ENCODE measurements at places on chromosomes 4 and X.

- DNase-seq: no peak
Observed at GRCh38 chrX:70044541-70045245, 5.0 kb downstream of the AWAT2 start.

GRCh38 chrX:3167771-3168170 is 126.5 kb downstream of the ARSF start:
- no peak for DNase-seq

- no peak for DNase-seq
Observed at GRCh38 chr4:139451997-139452396, 1.9 kb upstream of the RAB33B start.

DNA sequence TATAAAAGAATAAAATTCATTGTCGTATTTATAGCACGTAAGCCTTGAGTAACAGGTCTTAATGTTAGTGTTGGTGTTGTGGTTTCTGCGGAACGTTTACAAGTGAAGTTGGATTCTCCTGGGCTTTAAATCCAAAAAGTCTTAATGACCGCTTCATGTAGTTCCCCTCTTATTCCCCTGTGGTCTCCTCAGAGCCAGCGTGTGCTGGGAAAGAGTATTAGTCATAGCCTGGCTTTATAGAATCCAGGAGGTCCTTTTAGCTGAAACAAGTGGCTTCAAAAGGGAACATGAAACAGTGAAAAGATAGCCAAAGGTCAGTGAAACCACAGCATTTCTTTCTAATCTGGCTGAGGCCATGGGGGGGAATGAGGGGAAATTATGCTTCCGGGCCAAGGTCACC is 79.1 kb downstream of the CLCN4 start:
- DNase-seq: no peak

DNA sequence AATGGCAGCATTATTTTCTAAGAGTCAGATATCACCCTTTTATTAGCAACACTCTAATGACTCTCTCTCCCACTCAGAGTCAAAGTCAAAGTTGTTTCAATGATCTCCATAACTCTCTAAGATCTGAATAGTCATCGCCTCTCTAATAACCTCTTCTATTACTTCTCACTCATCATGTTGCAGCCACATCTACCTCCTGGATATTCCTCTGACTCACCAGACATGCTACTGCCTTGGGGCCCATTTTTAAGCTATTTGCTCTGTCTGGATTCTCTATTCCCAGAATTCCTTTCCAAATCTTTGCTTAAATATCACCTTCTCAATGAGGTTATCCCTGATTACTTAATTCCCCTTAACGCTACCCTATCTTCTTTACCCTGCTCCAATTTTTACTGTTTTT is 391.8 kb upstream of the MAGEB16 start:
- no peak for DNase-seq

- DNase-seq: no peak
Observed at GRCh38 chr4:147799986-147800555, 68.2 kb downstream of the ARHGAP10 start.

GRCh38 chr4:814312-814850 is 11.5 kb downstream of the CPLX1 start:
- no peak for DNase-seq

DNA sequence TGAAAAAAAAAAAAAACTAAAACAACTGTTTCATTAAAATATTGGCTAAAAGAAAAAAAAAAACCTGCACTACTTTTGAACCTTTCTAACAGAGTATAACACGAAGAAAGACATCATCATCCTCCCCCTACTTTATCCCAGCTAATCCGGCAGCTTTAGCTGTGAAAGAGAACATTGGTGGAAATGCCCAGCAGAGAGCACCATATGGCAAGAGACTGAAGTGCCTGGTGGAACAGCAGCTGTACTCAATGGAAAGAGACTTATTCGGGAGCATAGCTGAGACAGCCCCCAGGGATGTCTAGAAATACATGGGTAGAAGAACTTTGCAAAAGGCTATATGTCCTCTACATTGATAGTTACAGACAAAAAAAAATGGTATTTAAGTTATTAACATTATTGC is 30.3 kb downstream of the STPG2 start:
- DNase-seq: no peak

DNA sequence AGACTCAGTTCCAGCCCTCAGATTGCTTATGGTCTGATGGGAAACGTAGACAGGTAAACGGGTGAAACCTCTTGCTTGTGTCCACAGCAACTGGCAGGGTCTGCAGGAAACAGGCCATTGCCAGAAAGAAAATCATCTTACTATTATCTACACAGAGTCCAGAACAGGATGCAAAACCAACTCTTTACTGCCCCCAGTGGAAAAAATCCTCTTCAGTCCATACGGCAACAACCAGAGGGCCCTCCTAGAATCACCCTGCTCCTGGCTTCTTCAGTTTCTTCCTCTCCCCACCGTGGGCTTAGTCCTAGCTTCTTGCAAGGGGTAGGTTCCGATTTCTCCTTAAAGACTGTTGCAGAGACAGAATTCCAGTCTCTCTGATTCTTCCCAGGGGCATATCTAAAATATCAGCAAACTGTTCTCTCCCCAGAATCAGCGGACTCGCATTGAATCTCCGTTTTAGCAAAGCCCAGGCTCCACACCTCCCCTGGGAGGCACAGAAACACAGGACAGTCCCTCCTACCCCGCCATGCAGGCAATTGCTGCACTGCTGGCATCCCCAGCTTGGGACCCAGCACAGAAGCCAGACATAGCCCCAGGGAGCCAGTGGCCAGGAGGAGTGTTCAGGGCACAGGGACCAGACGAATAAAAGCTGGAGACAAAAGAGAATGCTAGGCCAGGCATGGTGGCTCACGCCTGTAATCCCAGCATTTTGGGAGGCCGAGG is 41.0 kb upstream of the SH3RF1 start:
- DNase-seq: no peak

GRCh38 chr4:41148931-41149330 is 65.4 kb downstream of the APBB2 start:
- no peak for DNase-seq

DNA sequence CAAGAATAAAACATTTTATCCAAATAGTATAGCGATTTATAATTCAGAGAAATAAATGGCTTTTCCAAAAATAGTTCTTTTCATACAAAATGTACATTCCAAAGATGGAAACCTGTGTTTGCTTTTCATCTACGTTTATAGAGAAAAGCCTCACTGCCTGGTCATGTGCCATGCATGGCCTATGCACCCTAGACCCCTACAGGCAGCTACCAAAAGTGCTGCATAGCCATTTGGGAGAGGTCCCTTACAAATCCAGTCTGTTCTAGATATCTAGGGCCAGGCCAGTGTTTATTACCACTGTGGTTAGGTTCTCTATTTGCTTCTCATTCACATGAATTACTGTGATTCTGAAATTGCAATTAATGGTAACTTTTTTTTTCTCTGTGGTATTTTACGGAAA is 17.2 kb downstream of the HMGB2 start:
- no peak for DNase-seq

GRCh38 chr4:15444879-15445547 is 17.2 kb downstream of the C1QTNF7 start:
- no peak for DNase-seq

- no peak for DNase-seq
Observed at GRCh38 chrX:149851864-149852263, 29.1 kb upstream of the MAGEA8 start.

DNA sequence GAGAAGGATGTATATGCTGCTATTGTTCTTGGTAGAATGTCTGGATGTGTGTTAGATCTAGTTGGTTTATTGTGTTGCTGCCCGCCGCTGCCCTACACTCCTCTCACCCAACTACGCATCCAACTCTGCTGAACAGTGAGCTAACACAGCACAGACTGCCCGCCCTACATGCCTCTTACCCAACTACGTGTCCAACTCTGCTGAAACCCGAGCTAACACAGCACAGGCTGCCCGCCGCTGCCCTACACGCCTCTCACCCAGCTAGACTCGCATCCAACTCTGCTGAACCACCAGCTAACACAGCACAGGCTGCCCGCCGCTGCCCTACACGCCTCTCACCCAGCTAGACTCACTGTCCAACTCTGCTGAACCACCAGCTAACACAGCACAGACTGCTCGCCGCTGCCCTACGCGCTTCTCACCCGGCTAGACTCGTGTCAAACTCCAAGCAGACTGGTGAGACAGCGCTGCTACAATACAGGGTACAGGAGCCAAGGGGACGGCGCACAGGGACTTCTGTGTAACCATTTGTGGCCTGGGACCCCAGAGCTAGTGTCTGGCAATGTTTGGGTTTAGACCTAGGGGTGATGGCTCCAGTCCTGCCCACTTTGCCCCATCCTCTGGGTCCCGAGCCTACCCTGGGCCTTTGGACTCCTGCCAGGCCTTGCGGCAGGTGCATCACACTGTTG is 11.6 kb upstream of the CTBP1 start:
- no peak for DNase-seq

GRCh38 chr4:141133999-141134995 is 1.0 kb upstream of the RNF150 start:
- DNase-seq: no peak

DNA sequence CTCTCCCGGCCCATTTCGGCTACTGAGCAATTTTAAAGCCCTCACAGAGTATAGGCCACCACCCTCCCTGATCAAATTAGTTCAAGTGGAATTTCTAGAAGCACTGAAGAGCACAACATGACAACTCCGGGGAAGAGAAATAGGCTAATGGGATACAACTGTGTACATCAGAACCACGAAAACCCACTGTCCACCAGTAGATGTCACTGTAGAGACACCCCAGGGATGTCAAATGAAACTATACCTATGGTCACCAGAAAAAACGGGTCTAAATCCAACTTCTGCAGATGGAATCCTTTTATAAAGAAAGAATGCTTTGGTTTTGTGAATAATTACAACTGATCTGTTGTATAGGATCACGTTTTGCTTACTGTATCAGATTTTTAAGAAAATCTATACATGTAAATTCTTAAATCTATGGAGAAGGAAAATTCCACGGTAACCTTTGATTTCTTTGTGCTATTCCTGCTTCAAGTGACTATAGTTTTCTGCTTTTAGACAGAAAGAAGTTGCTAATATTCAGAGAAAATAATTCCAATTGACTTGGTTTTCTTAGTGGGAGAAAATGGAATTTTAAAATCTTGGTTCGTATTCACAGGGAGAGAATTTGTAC is 29.5 kb upstream of the MAP3K15 start:
- DNase-seq: peak; percentile 36

DNA sequence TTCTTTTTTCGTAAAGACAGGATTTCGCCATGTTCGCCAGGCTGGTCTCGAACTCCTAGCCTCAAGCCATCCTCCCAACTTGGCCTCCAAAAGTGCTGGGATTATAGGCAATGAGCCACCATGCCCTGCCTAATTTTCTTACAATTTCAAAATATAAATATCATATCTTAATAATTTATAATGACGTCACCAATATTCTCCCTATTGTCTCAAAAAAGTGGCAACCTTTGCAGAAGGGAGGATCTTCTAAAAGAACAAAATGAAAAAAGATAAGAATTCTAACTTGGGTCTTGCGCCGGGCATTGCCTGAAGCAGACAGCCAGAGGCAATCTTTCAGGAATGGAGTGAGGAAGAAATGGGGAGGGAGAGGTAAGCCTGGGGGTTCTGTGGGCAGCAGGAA is 37.9 kb upstream of the WAS start:
- no peak for DNase-seq

GRCh38 chrX:41116948-41117347 is 31.7 kb downstream of the USP9X start:
- DNase-seq: no peak

GRCh38 chr4:87423317-87424098 is 1.1 kb downstream of the NUDT9 start:
- peak; percentile 8 for DNase-seq

- DNase-seq: no peak
Observed at GRCh38 chrX:24741330-24741729, 47.6 kb downstream of the POLA1 start.

DNA sequence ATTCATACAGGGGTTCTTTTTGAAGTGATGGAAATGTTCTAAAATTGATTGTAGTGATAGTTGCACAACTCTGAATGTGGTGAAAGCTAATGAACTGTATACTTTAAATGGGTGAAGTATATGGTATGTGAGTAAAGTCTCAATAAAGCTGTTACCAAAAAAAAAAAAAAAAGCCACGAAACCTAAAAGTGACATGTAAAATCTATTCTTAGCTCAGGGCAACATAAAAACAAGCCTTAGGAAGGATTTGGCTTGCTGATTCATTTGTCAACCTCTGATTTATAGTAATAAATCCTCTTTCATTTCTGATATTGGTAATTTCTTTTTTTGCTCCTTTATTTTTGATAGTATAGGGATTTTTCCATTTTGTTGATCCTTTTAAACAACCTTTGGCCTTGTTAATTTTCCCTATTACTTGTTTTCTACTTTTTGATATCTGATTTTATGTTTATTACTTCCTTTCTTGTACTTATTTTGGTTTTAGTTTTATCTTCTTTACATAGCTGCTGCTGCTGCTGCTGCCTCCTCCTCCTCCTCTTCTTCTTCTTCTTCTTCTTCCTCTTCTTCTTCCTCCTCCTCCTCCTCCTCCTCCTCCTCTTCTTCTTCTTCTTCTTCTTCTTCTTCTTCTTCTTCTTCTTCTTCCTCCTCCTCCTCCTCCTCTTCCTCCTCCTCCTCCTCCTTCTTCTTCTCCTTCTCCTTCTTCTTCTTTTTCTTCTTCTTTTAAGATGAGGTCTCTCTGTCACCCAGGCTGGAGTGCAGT is 79.4 kb downstream of the ADGRG4 start:
- no peak for DNase-seq

DNA sequence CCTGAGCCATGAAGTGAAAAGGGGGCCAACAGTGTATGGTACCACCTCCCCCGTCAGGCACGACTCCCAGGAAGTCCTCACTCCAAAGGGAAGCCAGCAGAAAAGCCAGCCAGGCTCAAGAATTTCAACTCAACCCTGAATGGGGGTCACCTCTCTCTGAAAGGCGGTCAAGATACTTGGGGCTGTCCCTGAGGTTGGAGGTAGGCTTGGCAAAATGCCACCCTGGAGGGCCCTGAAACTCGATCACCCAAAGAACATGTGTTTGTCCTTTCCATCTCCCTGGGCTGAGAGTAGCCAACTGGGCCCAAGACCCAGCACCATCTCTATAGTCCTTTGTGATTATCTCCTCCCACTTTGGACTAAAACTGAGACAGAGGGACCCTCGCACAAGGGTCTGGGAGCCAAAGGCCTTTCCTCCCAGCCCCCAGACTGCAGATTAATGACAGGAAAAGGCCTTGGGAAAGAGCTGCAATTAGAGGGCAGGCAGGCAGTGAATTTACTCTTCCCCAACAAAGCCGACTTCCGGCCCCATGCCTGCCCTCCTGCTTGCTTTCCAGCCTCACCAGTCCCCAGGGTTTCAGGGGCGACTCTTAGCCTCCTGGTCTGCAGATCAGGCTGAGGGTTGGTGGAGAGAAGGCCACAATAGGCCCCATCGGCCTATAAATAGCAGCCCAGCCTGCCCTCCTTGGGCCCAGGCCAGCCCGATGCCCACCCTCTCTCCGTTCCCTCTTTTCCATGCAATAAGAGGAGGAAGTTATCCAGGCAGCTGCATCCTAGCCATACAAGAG is 5.6 kb downstream of the SASH3 start:
- no peak for DNase-seq

Measured in right renal pelvis (tissue), 4 donors.